ENCODE measurements at places on chromosomes 5 and 9. TPM values are rescaled to one million over a fixed set of nuclear protein-coding genes. Genes with fewer than 3 reads are reported as not detected.

The MRNIP gene
- polyA plus RNA-seq = 43.1 TPM

The ABCA1 gene
- polyA plus RNA-seq = 1.9 TPM

The MZB1 gene
- polyA plus RNA-seq = not detected

The ST6GALNAC6 gene
- 2.7 TPM for polyA plus RNA-seq

The PROB1 gene
- polyA plus RNA-seq = not detected

The BSPRY gene
- polyA plus RNA-seq = 54.2 TPM

The ANKRD18B gene
- polyA plus RNA-seq = 7.4 TPM

The LHX3 gene
- polyA plus RNA-seq = not detected

The WDR5 gene
- polyA plus RNA-seq = 1.7 TPM

The STK32A gene
- 12.6 TPM for polyA plus RNA-seq

The ADAMTS16 gene
- polyA plus RNA-seq = 0.20 TPM

The PRUNE2 gene
- polyA plus RNA-seq = 18.6 TPM

The LMX1B gene
- not detected for polyA plus RNA-seq

The PLCXD3 gene
- 9.7 TPM for polyA plus RNA-seq

The ZBED3 gene
- polyA plus RNA-seq = 6.8 TPM

The ALDOB gene
- not detected for polyA plus RNA-seq

The GLDC gene
- 20.2 TPM for polyA plus RNA-seq

The SHC3 gene
- 0.06 TPM for polyA plus RNA-seq

The GFI1B gene
- not detected for polyA plus RNA-seq

The FANCG gene
- 6.0 TPM for polyA plus RNA-seq

The FRMD3 gene
- polyA plus RNA-seq = 5.1 TPM

The SHISAL2B gene
- not detected for polyA plus RNA-seq

The NUTM2G gene
- not detected for polyA plus RNA-seq

The FAM151B gene
- polyA plus RNA-seq = 1.7 TPM

The FAM200C gene
- polyA plus RNA-seq = 8.1 TPM

The GM2A gene
- polyA plus RNA-seq = 5.9 TPM

The ACSL6 gene
- 90.7 TPM for polyA plus RNA-seq

The CDO1 gene
- 40.0 TPM for polyA plus RNA-seq

The NIPAL4 gene
- not detected for polyA plus RNA-seq

The TSSK1B gene
- polyA plus RNA-seq = not detected

The SLC25A2 gene
- not detected for polyA plus RNA-seq

The NPR3 gene
- polyA plus RNA-seq = not detected

The INSL4 gene
- polyA plus RNA-seq = not detected

The HRH2 gene
- polyA plus RNA-seq = 11.5 TPM

The CHMP5 gene
- polyA plus RNA-seq = 278 TPM

The GPR151 gene
- not detected for polyA plus RNA-seq

The SCGB3A2 gene
- polyA plus RNA-seq = not detected

The CDC14B gene
- 4.8 TPM for polyA plus RNA-seq

The MXD3 gene
- not detected for polyA plus RNA-seq

The CCDC192 gene
- not detected for polyA plus RNA-seq

The FOXD4L4 gene
- polyA plus RNA-seq = not detected

The ROR2 gene
- not detected for polyA plus RNA-seq

The GDA gene
- polyA plus RNA-seq = 0.66 TPM

The PCDHB10 gene
- 3.6 TPM for polyA plus RNA-seq

The MEGF9 gene
- 68.6 TPM for polyA plus RNA-seq
